ENCODE measurements at places on chromosomes 4 and X. TPM values are rescaled to one million over a fixed set of nuclear protein-coding genes. Genes with fewer than 3 reads are reported as not detected.

SLC6A14 gene
- not detected for total RNA-seq

ADAD1 gene
- total RNA-seq = not detected

GPAT3 gene
- total RNA-seq = 33.5 TPM

SFRP2 gene
- total RNA-seq = 0.05 TPM

MORC4 gene
- total RNA-seq = 30.2 TPM

NAA11 gene
- total RNA-seq = not detected

ZIC3 gene
- not detected for total RNA-seq

RBM47 gene
- total RNA-seq = 24.6 TPM

TMEM131L gene
- total RNA-seq = 5.8 TPM

Measured in A549 treated with Hydrocortisone at 1 μM for 4 hours (cell line).